ENCODE measurements at places on chromosomes 1 and 21. TPM values are rescaled to one million over a fixed set of nuclear protein-coding genes. Genes with fewer than 3 reads are reported as not detected.

DNA sequence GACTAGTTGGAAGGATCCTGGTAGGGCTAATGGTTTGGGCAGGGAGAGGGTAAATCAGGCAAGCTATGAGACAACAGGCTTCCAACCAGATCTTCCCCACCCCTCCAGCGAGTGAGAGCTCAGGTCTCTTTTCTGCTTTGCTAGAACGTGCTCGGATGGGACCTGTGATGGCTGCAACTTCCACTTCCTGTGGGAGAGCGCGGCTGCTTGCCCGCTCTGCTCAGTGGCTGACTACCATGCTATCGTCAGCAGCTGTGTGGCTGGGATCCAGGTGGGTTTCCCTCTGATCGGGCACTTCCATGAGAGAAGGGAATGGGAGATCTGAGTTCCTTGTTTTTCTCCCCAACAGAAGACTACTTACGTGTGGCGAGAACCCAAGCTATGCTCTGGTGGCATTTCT lies 14.0 kb upstream of the SARS1 start:
- no peak for DNase-seq

- DNase-seq = no peak
These were observed 114.7 kb downstream of the PAPPA2 start for GRCh38 chr1:176577646-176578197.

DNA sequence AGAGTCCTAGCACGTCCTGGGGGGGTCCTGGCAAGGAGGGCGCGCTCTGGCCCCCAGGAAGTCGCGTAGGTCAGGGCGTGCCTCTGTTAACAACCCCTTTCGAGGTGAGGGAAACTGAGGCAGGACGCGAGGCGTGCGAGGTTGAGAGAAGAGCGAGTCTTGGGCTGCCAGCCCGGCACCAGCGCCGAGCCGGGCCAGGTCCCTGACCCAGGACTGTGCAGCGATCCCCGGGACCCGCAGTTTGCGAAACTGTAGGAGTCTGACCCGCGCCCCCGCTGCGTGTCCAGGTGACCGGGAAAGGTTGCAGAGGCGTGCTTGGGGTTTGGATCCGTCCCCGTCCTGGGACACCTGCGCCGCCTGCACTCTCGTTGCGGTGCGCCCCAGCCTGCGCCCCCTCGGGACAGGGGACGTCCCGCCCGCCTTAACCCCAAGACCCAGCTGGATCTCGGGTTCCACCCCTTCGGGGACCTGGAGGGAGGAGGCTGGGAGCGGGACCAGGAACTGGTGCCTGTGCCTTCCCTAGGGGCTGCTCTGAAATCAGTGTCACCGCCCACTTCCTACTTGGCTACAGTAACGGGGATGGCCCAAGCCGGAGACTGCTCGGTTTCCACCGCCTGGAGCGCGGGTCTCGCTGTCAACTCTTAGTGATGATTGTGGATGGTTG lies 493 bp downstream of the DISC1 start:
- peak; percentile 74 for DNase-seq

DNA sequence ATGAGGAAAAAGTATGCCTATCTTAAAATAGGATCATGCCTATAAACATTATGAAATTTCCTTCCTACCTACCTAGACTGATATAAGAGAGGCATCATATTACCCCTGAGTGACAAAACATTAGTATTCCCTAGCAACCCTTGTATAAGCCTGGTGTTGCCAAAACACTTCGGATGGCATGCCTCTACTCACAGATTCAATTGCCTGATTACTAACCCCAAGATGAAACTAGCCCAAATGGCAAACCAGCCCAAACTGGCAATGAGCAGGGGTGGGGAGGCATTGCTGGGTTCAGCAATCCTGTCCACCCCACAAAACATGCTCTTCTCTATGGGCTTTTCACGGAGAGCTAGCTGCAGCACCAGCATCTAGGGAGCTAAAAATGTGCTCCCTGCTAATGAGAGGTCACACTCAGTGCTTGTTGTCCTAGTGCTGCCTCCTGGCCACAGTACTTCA lies 13.9 kb downstream of the PALMD start:
- DNase-seq = no peak

DNA sequence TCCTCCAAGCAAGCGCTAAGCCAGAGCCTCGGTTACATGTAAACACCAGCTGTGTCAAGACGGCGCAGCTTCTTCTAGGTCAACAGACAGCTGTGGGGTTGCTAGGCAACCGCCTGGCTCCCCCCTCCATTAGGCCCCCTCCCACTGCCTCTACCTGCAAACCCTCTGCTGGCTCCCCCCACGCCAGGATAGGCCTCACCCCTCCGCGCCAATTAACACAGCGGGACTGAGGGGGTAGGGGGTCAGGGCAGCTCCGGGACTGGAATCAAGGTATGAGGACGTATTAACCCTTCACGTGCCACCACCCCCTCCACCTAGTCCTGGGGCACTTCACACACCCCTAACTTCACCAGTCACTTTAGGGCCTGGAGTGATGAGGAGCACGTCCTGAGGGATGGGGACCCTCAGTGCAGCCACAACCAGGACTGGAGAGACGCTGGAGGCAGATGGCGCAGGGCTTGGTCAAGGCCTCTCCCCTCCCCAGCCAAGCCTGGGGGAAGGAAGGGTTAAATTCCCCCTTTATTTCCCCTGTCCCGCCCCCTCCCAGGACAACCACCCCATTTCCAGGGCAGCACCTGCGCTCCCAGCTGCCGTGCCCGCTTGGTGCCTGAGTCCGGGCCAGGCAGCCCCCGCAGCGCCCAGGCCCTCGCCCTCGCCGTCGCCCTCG lies 37.4 kb upstream of the WASF2 start:
- DNase-seq = peak; percentile 57

GRCh38 chr1:175200678-175201521 lies 8.3 kb upstream of the KIAA0040 start:
- DNase-seq = peak; percentile 60

DNA sequence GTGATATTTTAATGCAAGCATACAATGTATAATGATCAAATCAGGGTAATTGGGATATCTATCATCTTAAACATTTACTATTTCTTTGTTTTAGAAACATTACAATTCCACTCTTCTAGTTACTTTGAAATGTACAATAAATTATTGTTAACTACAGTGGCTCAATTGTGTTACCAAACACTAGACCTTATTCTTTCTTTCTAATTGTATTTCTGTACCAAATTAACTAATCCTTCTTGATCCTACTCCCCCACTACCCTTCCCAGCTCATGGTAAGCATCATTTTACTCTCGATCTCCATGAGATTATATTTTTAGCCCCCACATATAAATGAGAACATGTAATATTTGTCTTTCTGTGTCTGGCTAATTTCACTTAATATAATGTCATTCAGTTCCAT lies 95.0 kb upstream of the MROH9 start:
- no peak for DNase-seq

- DNase-seq = no peak
These were observed 43.3 kb downstream of the POU2F1 start for GRCh38 chr1:167263819-167264464.

GRCh38 chr1:109484519-109484975 lies 842 bp downstream of the ATXN7L2 start:
- no peak for DNase-seq

DNA sequence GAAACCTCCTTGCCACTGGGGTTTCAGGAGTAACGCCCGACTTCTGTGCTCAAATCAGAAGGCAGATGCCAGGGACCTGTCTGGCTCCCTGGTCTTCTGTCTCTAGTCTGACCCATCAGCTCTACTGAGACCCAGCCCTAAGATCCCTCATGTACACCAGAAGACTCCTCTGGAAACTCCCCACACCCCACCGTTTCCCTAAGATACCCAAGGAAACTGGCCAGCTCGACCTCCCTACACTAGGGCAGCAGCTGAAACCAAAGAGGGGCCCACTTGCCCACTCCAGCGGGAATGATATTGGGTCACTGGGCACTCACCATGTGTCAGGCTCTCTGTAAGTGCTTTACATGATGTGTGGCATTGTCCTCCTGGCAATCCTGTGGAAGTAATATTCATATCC lies 469 bp upstream of the S100A16 start:
- DNase-seq = no peak

DNA sequence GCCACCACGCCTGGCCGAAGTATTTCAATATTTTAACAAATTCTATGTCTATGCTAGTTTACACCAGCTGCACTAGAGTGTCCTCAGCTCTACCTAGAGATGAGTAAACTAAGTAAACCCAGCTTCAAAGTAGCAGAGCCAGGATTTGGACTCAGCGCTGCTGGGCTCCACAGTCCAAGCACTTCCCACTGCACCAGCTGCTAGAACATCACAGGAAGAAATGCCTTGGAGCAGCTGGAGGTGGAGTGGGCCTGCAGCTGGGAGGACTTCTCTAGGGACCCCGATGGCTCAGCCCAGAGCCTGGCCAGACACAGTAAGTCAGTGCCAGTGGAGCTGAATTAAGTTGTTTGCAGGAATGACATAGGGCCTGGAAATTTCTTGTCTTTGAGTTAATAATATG lies 10.2 kb upstream of the SMIM12 start:
- DNase-seq = no peak

DNA sequence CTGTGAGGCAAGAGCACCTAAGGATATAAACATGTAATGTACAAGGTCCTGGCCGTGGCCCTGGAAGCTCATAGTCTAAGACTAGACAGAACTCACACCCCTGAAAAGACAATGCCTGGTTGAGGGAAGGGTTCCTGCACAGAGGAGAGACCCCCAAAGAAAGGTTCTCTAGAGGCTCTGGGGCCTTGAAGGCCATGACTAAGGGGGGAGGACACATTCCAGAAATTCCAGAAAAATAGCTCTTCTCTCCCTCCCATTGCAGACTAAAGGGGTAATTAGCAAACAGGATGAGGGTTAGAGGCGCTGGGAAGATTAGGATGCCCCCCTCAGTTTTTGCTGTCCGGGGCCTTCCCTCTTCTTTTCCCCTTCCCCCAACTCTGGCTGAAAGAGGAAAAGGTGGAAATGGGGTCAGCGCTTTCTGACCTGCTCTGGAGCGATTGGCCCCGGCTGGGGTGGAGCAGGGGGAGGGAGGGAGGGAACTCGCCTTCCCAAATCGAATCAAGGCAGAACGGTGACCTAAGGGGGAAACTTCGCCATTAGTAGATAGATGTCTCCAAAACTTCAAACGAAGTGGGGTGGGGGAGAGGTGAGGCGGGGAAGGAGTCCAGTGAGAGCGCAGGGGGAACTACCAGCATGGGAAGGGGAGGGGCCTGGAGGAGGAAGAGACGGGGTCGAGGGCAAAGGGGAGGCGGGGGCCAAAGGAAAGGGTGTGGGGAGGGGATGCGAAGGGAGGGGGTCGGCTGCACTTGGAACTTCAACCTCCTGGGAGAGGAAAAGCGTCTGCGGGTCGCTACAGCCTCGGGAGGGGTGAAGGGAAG lies 11.8 kb downstream of the PAX7 start:
- DNase-seq = no peak

GRCh38 chr1:200290010-200290685 lies 119.7 kb downstream of the ZNF281 start:
- no peak for DNase-seq

GRCh38 chr1:43144237-43144636 lies 27.9 kb downstream of the EBNA1BP2 start:
- no peak for DNase-seq

- no peak for DNase-seq
These were observed 20.9 kb downstream of the TMED5 start for GRCh38 chr1:93159337-93159736.

DNA sequence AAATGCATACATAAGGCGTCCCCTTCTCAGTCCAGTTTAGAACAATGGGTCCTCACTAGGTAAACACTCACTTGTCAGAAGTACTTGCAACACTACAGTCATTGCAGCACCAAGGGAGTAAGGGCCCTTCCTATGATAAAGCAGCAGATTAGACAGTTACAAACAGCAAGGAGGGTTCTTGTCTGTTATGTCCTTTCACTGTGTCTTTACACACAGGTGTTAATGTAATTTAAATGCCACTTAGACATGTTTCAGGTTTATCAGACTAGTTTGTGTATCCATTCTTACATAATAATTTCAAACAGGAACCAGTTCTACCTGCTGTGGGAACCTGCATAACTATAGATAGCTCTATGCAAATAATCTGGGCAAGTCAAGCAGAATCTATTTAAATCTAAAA lies 105.6 kb upstream of the USH2A start:
- DNase-seq = no peak

DNA sequence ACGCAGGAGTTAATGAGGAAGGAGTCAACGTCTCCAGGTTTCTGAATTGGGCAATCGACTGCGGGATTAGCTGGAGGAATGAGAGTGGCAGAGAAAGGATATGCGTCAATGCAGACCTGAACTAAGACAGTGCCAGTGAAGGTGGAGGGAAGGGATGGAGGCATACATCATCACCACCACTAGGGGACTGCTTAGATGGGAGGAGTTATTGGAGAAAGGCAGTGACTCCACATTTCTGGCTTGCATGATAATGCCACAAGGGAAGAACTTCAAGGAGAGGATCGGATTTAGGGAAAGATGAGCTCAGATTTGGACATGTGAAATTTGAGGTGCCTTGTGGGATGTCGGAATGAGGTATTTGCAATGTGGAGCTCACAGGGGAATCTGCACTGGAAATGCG lies 17.5 kb downstream of the VASH2 start:
- DNase-seq = no peak

DNA sequence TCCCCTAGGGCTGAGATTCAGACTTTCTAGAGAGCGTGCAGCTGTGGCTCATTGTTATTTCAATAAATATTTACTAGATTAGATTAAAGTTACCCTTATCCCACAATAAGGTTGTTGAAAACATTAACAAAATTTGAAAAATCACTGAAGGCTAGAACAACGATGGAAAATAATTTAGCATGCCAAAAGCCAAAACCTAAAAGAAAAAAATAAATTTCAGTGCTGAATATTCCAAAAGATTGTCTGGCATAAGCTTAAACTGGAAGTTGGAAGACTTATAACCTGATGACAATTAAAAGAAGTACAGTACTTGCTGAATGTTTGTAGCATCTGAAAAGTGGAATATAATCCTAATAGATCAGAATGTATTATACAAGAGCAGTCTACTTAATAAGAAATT lies 221.3 kb downstream of the USH2A start:
- no peak for DNase-seq

GRCh38 chr1:162710345-162710744 lies 78.1 kb downstream of the DDR2 start:
- no peak for DNase-seq

The PERM1 gene
- 124 TPM for total RNA-seq

The SMCP gene
- total RNA-seq = not detected

The NGF gene
- 1.8 TPM for total RNA-seq

The PGLYRP3 gene
- not detected for total RNA-seq

The S100A8 gene
- total RNA-seq = 65.1 TPM

The ADAMTS4 gene
- 29.2 TPM for total RNA-seq

The PIGR gene
- not detected for total RNA-seq

The FNBP1L gene
- total RNA-seq = 22.1 TPM

The RTCA gene
- 41.4 TPM for total RNA-seq

The CHIA gene
- not detected for total RNA-seq

The CALML6 gene
- not detected for total RNA-seq

The PAPPA2 gene
- total RNA-seq = 0.06 TPM

The RIPPLY3 gene
- not detected for total RNA-seq

Data from heart right ventricle (tissue), 16 donors.